ENCODE measurements at places on chromosomes 2 and 18.

GRCh38 chr2:168652997-168653921, 149.2 kb upstream of the NOSTRIN start:
- no peak for DNase-seq

DNA sequence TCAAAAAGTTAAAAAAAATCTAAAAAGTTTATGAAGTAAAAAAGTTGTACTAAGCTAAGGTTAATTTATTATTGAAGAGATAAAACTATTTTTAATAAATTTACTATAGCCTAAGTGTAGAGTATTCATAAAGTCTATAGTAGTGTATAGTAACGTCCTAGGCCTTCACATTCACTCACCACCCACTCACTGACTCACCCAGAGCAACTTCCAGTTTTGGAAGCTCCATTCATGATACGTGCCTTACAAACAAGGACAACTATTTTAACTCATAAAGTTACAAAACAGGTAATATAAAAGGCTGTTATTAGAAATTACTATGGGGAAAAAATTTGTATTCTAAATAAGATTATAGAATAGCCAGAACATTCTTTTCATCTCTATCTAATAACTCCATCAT, 158.9 kb upstream of the FN1 start:
- no peak for DNase-seq

DNA sequence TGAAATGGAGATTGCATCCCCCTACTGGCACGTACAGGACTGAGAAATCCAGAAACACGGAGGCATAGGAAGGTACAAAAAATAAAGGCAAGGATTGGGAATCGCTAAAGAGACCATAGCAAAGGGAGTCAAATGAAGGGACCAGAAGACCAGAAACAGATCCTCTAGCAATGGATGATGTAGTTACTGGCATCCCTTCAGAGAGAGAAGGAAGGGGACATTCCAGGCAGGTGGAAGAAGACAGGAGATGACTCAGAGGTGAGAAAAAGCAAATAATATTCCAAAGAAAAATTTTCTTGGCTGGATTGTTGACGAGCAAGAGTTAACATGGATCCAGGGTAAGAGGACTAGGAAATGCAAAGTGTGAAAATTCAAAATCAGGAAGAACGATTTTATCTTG, 78.4 kb upstream of the FZD7 start:
- DNase-seq = no peak

DNA sequence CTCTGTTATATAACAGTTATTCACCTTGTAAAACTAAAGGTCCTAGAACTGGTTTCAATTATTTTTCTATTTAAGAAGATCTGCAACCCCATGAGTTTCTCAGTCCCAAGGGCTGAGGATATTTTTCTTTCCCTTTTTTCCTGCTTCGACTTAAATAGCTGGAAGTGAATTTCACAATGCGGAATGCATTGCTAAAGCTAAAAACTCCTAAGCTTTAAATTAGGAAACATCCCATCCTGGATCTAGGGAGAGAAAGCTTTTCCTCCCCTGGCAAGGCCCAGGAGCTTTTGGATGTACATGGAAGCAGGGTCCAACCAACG, 1.4 kb downstream of the RFX8 start:
- no peak for DNase-seq

GRCh38 chr2:95530734-95531133, 46.2 kb upstream of the TRIM43B start:
- DNase-seq = no peak

DNA sequence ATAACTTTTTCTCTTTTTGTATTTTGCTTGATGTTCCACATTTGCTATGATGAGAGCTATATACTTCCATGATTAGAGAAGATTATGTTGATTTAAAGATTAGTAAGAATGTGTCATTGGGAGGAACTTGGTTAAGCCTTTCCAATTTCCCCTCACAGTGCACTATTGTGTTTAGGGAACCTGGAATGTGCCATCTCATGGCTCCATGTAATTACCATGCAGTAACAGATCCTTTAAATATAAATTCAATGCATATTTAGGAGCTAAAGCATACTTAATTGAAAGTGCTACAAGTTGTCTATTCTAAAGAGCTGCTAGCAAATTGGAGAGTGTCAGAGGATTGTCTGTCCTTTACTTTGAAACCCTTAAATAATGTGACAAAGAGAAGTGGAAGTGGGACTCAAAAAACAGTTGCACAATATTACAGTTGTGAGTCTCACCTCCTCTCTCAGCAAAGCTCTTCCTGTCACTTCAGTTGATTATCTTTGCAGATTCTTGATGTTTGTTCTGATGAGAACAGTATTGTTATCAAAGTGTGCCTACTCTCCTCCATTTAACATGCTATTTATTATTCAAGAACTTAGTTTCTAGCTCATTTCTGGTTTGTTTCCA, 1162.7 kb upstream of the ZEB2 start:
- no peak for DNase-seq

GRCh38 chr18:62617793-62618591, 95.2 kb downstream of the ZCCHC2 start:
- no peak for DNase-seq

DNA sequence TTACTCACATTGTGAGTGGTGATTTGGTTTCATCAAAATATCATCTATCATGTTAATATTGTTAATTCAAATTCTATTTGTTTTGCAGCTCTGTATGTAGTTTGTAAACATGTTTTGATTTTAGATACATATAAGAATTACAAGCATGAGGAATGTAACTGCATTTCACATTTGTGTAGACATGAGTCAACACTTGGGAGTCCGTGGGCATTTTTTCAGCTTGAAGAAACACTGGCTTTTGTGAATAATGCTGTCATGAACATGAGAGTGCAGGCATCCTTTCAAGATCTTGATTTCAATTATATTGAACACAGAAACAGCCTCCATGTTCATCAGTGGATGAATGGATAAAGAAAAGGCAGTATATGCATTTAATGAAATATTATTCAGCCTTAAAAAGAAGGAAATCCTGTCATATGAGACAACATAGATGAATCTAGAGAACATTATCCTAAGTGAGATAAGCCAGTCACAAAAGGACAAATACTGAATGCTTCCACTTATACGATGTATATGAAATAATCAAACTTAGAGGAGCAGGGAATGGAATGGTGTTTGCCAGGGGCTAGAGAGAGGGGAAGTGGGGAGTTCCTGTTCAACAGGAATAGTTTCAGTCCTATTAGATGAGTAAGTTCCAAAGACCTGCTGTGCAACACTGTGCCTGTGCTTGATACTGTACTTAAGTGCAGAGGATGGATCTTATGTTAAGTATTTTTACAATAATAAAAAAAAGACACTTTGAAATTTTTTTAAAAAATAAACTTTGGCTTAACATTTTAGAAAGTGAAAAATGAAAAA, 194.9 kb downstream of the LRATD1 start:
- DNase-seq = no peak

GRCh38 chr18:77082316-77082955, 50.1 kb downstream of the MBP start:
- no peak for DNase-seq

DNA sequence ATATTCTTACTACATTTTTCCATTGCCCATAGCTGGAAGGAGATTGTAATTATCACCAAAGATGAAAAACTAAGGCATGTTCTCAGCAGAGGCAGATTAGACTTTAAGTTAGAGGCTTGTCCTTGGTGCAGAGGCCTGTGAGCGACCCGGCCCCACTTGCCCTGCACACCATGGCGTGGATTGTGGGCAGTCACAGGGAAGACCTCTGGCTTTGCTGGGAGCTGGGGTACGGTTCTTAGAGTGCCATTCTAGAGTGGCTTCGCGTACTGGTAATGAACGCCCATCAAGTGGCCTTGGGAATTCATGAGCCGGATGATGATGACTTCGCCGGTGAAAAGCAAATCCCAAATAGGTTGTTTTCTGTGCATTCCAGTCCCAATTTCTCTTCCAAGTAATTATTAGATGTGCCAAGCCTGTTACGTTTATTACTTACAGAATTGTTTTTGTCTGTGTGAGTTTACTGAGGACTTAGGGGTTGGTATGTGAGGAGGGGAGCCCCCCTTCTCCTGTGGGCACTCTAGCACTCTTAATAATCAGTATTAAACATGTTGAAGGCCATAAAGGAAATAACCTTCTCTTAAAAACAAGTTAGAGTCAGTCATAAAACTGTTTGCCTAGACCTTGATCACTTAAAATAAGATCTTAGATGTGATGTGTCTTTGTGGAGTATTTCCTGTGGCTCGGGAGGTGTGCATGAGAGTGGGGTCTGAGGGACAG, 90.6 kb downstream of the LDLRAD4 start:
- DNase-seq = no peak

DNA sequence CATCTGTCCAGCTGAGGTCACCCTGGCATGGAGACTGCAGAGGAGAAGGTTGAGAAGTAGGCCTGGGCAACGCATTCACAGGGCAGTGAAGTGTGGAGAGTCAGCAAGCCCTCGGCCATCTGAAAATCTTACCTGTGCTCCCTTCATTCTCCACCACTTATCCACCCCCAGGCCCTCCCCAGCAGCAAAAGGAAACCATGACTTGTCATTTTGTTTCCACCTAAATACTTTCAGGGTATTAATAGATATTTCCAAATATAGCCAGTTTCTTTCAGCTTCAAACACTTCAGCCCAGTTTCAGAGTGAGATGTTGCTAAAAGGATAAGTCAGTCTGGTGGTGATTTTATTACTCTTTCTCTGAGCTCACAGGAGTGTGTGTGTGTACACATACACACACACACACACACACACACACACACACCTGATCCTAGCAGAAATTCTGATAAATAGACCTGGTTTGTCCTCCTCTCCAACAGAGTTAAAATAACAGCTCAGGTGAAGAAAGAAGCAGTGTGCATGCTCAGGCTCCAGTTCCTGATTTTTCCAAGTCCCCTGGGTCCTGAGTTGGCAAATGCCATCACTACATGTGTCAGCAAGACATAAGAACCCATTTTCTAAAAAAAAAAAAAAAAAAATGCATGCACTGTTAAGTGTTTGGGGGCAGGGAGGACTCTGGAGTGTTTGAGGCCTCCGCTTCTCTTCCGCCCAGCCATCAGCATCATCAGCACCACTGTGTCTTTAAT, 82.8 kb downstream of the LOXHD1 start:
- no peak for DNase-seq

DNA sequence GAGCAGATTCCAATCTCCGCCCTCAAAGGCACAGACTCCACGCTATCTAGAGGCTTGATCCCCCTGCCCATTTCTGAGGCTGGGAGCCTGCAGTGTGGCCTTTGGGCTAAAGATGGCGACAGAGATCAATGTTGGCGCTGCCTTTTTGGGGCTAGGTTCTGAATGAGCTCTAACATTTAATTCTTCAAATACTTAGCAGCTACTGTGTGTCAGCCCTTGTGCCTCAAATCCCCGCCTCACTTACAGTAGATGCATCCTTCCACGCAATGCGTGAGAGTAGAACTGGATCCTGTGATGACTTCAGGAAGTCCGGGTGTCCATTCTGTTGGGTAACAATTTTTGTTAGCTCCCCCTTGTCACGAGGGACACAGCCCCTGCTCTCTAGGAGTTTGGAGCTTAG, 12.4 kb downstream of the IL1F10 start:
- peak; percentile 41 for DNase-seq

- no peak for DNase-seq
Measured at GRCh38 chr2:223459328-223459939, 142.7 kb downstream of the SCG2 start.

GRCh38 chr2:241810307-241811200, 1.6 kb downstream of the NEU4 start:
- DNase-seq = no peak

GRCh38 chr2:219645631-219646527, 18.4 kb downstream of the SLC4A3 start:
- DNase-seq = no peak

- no peak for DNase-seq
Measured at GRCh38 chr2:158795195-158795924, at the start of gene DAPL1. TSS of gene DAPL1 (plus strand) at chr2:158795317. CDS start at chr2:158795373, 56 bp downstream.

GRCh38 chr2:45394216-45394615, 216.9 kb downstream of the SRBD1 start:
- DNase-seq = no peak

DNA sequence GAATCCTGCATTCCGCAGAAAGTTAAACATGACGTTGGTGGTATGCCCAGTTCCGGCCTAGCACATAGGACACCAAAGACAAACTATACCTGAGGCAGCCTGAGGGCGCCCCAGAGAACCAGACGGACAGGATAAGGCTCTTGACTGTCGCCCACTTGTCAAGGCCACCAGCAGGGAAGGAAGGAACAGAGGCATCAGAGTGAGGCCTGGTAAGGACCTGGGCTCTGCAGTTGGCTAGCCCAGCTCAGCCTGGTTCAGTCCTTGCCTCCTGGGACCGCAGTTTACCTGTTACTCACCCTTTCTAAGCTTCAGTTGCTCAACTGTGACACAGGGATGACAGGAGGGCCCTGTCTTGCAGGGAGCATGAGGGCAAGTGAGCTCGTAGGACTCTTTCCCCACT, 82.1 kb downstream of the ACTR2 start:
- DNase-seq = no peak

DNA sequence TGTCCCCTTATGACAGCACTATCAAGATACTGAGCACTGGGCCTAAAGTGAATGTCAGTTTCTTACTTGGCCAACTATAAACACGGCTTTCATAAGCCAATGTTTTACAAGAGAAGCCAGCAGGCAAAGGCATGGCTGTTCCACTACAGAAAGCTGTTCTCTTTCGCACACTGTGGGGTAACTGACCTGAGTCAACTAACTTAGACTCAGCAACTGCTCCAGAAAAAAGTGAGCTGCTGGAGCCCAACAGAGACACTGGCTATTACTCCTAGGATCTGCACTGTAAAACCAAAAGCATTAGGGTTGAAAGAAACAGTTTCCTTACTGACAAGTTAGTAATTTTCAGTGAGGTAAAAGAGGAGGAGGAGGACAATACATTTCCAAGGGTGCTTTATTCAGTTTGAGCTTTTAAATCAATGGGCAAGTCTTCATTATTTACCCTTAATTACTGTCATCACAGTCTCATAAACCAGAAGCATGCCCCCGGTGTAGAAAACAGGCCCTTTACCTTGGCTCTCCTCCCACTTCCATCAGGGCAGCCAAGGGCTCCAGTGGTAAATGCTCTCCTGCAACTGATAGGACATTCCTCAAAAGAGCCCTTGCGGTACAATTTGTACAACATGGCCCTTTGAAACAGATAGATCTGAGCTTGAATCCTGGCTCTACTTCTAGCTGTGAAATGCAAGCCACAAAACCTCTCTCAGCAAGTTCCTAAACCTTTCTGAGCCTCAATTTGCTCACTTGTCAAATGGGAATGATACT, 275.7 kb downstream of the PDE11A start:
- DNase-seq = no peak

GRCh38 chr2:178990533-178991241, 59.2 kb downstream of the CCDC141 start:
- no peak for DNase-seq

DNA sequence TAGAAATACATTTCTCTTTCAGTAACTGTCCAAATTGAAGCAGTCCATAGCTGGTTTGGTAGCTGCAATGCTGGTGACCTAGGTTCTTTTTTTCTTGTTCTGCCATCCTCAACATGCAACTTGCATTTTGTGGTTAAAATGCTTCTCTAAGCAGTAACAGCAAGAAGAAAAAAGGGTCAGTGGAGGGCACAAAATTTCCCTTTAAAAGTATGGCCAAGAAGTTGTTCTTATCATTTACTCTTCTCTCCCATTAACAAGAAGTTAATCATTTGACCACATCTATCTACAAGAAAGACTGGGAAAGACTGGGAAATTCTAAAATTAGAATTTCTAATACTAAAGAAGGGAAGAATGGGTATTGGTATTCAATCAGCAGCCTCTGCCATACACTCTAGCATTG, 569.9 kb downstream of the CPS1 start:
- DNase-seq = no peak

All from stimulated activated CD4-positive, alpha-beta T cell treated with anti-CD3 and anti-CD28 coated beads, Interleukin-1b, Interleukin-23, amount 100 ng/mL, for 4 hours (primary cell).